ENCODE measurements at places on chromosomes 1 and 21.

DNA sequence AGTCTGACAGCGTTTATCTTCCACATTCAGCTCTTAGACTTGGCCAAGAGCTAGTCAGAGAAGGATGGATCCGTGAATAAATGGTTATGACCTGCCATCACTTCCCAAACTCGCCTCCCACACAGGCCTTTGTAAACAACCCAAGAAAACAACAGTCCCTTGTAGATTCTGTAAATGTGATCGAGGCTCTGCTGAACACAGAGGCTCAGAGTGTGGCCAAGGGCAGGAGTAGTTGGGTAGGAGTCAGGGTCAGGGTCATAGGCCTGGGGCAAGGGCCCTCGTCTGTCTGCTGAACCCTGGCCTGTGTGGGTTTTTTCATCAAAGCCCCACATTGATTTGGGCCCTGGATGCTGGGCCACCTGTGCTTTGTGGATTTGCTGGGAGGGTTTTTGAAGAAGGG is 32.7 kb downstream of the NCMAP start:
- DNase-seq, result no peak

DNA sequence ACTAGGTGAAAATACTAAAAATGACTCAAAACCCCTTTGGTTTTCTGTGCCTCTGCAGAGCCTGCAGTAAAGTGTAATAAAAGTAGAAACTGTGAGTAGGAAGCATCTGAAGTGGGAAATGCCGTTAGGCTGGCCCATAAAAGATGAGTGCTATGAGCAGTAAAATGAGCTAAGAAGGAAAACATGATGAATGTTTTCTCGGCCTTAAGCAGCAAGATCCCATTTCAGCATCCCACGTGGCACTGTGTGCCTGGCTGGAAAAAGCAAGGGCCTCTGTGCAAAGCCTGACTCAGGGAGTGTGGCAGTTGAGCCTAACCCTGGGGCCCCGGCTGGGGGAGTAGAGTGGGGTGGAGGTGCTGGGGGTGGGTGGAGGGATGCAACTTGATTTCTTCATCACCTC is 109.5 kb downstream of the TBX15 start:
- DNase-seq, result no peak

DNA sequence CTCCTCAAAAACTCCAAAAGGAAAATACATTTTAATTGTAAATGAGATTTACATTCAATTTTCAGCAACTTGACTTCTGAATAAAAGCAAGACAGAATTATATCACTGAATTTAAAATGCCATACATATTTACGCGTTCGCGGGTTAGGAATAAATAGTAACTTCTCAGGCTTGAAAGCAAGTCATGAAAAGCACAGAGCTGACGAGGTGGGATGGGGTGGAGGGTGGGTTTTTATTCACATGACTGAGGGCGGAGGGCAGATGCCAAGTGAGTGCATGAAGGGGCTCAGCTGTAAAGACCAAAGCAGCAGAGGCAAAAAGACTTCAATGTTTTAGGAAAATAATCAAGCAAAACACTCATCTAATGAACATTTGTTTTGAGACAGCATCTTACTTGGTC is 5.7 kb downstream of the CEP104 start:
- DNase-seq, result no peak

- DNase-seq, result no peak
These were observed 27.2 kb upstream of the ITLN2 start for GRCh38 chr1:160981584-160982411.

GRCh38 chr1:241464985-241465384 is 54.6 kb downstream of the FH start:
- DNase-seq, result no peak

- DNase-seq, result no peak
These were observed 22.3 kb downstream of the WLS start for GRCh38 chr1:68210027-68210426.

- no peak for DNase-seq
These were observed 81.7 kb downstream of the PGM1 start for GRCh38 chr1:63674865-63675419.

DNA sequence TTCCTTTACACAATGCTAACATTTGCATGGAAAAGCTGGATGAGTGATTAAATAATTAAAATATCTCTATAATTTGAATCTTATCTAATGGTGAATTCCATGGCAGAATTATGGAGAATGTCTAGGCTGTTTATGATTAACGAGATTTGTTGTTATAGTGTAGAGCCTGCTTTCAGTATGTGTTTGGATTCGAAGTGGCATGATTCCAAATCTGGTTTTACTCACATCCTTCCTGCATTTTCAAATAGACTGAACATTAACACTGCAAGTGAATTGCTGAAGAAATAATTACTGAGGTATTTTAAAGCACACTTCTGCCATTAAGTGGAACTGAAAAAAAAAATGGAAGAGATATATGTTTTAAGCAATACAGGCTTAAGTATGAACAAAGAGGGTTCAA is 5.1 kb upstream of the NEK7 start:
- no peak for DNase-seq

GRCh38 chr1:145689922-145690321 is 17.2 kb downstream of the PDZK1 start:
- DNase-seq, result no peak

DNA sequence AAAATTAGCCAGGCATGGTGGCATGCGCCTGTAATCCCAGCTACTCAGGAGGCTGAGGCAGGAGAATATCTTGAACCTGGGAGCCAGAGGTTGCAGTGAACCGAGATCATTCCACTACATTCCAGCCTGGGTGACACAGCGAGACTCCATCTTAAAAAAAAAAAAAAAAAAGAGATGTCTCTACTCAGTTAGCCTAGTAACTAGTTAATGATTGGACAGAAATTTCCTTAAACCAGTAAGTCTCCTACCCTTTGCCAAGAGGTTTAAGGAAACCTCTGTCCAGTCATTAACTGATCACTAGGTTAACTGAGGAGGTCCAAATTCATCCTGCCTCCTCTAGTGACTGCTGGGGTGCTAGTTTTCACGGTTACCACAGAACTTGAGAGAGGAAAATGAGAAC is 143.9 kb upstream of the UBE2U start:
- no peak for DNase-seq

GRCh38 chr1:93471911-93472310 is 24.0 kb downstream of the FNBP1L start:
- no peak for DNase-seq

GRCh38 chr1:4421986-4422385 is 232.4 kb upstream of the AJAP1 start:
- DNase-seq, result no peak

- no peak for DNase-seq
These were observed 308.8 kb downstream of the BRINP3 start for GRCh38 chr1:190168893-190169280.

DNA sequence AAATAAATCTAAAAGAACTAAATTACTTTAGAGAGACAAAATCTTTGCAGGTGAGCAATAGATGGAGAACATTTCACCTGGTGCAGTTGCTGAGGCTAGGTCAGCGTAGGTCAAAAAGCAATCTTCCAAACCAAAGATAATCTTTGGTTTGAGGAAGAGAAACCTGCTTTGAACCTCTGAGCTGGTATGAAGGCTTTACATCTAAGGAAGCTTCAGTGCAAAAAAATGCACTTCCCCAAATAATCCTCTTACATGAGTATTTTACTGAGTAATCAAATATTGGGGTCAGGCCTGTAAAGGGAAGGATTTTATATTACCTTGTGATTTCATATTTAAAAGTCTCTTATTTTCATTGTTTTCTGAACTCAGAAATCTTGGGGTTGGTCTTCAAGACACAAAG is 223.6 kb downstream of the SRGAP2C start:
- no peak for DNase-seq

- DNase-seq, result no peak
These were observed 128.9 kb upstream of the ADAR start for GRCh38 chr1:154736841-154737240.

DNA sequence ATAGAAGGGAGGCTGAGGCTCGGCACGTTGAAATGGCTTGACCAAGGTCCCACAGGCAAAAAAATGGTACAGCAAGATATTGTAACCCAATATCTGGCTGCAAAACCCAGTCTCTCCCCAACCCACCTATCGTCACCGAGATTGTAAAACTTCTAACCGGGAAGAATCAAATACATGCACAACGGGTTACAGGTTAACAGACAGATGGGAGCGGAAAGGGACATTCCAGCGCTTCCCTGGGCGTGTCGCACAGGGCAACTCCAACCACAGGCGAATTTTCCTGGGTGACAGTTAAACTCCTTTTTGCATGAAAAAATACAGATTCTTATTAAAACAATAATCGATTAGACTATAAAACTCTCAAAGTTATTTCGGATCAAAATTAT is 31.8 kb upstream of the JUN start:
- no peak for DNase-seq

GRCh38 chr1:184075055-184076029 is 23.8 kb downstream of the TSEN15 start:
- peak; percentile 80 for DNase-seq

DNA sequence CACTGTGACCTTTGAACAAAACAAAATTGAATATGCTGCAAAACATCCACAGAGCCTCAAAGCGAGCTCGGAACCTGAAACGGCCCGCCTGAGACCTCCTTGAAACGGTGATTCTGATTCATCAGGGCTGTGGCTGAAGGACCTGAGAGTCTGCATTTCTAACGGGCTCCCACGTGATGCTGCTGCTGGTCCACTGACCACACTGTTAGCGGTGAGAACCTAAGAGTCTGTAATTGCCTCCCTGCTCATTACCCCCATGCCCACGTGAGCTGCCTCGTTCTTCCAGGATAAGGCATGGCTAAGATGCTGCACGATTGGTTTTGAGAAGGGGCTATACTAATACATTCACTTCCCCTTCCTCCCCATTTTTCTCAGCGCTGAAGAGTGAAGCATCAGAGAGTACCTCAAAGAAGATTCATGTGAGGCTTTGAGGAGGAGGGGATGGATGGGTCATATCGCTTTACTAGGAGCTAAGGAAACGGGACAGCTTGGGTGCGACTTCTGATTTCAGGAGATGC is 9.7 kb downstream of the TLR5 start:
- DNase-seq, result no peak

DNA sequence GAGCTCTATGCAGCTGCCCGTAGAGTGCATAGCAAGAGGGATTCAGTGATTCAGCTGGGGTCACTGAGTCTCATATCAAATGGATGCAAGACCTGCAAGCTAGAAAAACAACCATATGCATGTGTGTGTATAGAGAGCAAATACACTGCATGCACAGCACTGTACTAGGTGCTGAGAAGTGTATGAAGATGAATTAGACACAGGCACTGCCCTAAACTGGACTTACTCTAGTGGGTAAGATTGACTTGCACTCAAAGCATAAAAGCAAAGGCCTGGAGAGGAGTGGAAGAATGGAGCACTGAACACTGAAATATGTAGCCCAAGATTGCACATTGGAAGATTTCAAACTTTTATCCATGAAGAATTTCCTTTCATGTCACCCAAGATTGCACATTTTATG is 5.5 kb upstream of the GBP1 start:
- DNase-seq, result no peak

DNA sequence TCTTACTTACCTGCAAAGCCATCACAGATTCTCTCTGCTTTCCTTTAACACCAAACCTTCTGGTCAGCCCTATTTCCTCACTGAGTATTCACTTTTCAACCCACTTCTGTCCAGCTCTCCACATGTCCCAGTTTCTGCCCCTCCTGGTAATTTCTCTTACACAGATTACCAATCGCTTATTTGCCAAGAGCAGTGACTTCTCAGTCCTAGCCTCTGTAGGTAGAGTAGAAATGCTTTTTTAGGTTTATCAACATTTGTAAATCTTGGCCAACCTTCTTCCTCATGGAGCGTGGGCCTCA is 33.6 kb upstream of the LRRC8C start:
- no peak for DNase-seq

DNA sequence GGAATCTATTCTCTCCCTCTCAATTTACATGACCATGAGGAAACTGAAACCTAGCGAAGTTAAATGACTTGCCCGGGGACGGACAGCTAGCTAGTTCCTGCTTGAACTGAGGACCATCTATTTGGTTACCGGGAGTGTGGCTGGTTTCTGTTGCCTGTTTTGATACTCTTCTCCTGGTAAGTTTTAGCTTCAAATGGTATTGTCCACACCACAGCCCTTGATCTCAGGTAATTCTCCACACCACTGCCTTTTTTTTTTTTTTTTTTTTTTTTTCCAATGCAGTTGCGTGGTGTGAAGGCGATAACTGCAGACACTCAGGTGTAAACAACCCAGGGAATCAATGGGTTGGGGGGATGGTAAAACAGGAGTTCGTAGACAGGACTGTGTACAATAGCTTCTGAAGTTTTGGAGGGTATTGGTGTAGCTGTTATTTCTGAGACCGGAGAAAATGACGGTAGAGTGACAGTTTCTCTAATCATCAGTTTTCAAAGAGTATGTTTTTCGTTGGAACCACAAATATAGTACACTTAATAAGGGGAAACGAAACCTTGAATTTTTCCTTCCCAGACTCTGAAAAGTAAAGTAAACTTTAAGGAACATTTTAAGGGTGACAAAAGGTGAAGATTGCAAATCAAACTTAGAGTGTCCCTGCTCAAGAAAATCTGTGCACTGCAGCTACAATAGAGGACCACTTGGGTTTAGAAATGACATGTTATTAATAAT is 125.3 kb upstream of the CACYBP start:
- DNase-seq, result no peak

DNA sequence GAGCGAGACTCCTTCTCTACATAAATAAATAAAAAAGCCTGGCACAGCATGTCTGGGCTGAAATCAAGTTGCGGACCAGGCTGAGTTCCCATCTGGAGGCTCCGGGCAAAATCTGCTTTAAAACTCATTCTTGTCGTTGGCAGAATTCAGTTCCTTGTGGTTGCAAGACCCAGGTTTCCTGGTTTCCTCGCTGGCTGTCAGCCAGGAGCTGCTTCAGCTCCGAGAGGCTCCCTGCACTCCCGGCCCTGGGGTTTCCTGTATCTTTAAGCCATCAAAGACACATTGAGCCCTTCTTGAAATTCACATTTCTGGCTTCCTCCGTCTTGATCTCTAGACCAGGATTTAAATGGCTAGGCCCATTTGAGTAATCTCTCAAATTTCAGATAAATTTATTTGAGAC is 20.6 kb upstream of the SCCPDH start:
- no peak for DNase-seq

GRCh38 chr21:42022906-42023305 is 12.7 kb upstream of the ZBTB21 start:
- DNase-seq, result no peak

DNA sequence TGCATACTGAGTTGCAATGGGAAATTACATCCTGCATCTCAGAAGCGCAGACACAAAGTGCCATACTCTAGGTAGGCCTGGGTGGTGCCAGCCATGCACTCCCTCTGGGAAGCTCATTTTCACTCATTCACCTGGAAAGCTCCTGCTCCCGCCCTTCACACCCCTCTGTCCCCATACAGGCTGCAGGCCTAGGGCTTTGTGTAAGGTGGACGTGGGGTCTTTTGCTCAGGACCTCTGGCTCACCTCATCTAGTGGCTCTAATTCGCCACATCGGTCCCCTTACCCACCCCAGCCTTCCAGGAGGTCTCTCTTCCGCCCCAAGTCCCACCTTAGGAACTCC is 751 bp downstream of the MRPS15 start:
- no peak for DNase-seq
